ENCODE measurements at places on chromosomes 12 and 14.

DNA sequence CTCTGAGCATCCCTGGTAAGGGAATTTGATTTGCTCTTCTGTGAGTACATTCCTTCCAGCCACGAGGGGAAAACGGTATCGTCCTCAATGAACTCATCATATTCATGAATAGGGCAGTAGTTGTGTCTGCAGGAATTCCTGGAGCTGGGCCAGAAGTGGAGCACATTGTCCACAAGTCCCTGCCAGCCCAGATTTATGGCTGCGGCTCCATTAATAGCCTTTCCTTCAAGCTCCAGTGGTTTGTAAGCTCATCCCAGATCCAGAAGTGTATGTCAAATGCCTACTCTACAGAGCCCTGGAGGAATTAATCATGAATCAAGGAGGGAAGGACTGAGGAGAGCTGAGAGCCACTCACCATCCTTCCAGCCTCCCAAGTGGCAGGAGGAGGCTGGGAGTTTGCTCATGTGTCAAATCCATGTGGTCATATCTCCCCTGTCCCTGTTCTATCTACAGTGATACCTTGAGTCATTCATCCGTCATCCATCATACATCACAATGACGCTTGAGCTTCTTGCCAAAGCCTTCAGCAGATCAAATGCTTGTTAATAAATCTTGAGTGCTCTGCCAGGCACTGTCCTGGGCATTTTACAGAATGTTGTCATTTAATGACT is 65.5 kb downstream of the SVOP start:
- peak; percentile 49 for DNase-seq

DNA sequence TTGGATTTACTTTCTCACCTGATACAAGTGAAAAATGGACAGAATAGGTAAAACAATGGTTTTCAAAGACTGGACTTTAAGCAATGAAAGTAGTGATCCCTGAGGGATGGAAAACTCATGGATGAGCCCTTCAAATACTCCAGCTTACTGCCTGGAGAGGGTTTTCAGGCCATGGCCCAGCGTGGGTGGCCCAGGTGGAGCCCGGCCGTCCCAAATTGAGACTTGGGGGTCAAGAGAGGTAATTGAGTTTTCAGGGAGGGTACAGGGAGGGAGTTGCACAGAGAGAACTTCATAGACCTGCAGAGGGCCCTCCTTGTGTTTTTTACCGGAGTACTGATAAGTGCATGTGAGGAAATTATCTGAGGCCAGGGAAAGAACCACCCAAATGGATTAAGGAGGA is 37.2 kb downstream of the RAN start:
- no peak for DNase-seq

DNA sequence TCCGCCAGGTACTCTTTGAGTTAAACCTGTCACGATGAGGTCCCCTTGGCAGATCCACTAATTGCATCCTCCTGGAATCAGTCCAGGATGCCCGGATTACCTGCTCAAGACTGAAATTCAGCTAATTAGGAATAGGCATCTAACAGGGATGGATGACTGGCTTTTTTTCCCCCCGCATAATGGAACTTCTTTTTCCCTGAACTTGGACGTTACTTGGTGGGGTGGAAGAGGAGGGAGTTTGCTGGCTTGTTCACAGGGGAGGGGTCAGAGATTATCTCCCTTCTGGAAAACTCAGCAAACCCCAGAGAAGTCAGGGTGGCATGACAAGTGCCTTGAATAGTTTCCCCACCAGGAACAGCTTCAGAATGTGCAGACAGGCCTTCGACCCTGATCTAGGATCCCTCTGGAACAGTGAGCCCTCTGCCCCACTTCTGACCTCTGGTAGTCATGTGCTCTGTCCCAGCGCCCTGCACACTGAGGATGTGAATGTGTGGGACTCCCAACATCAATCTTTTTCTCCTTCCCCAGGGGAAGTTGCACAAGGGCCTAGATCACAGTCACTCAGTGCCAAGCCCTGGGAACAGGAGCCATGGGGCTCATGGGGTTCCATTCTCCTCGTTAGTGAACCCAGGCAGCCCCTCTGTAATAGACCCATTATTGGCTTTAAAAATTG is 142.5 kb downstream of the SMOC1 start:
- DNase-seq = no peak

- no peak for DNase-seq
Observed at GRCh38 chr12:27551172-27551840, 27.3 kb downstream of the PPFIBP1 start.

DNA sequence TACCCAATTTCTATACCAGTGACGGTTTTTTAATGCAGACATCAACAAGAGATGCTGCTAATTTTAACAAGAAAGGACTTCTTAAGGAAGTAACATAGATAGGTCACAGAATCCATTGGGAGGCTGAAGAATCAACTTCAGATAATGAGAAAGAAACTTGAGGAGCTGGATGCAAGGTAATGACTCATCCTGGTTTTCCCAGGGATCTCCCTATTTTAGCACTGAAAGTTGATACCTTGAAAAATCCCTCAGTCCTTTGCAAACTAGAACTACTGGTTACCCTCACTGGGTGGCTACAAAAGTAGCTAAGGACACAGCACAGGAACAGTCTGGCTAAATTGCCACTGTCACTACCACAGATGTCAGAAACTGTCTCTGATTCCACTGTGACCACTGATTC is 561.9 kb downstream of the FLRT2 start:
- no peak for DNase-seq

DNA sequence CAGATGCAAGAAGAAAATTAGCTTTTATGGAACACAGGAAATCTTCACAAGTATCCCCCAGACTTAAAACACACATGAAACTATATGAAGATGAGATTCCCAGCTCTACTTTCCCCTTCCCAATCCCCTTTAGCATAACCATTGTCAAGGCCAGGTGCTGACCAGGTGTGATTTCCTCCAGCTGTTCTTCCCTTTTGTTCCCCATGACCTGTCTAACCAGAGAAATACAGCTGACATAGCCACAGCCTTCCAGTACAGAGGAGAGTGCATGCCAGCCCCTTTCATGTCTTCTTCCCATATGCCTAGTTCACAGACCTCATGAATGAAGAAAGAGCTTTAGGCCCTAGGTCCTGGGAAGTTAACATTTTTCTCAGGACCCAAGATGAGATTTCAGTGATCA is 43.5 kb upstream of the FKBP4 start:
- no peak for DNase-seq

DNA sequence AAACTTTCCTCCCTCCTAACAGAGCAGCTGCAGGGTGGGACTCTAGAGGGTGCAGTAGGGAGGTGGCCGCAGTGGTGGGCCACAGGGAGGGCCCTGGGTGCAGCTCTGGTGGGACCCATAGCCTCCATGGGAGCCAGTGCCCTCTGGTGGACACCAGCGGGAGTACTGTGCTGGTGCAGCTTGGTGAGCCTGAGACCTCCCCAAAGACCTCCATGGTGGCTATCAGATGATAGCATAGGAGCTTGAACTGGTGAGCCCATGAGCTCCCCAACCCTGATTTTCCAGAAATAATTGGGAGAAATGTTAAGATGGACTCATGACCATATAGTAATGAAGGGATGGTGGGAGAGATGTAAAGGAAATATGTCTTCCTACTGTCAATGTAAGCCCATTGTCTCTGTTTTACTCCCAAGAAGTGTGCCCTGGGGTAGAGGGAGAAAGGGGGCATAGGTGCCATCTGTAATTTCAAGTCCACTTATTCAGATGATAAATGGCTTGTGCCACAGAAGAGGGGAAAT is 98.7 kb downstream of the GAS2L3 start:
- DNase-seq = peak; percentile 32

DNA sequence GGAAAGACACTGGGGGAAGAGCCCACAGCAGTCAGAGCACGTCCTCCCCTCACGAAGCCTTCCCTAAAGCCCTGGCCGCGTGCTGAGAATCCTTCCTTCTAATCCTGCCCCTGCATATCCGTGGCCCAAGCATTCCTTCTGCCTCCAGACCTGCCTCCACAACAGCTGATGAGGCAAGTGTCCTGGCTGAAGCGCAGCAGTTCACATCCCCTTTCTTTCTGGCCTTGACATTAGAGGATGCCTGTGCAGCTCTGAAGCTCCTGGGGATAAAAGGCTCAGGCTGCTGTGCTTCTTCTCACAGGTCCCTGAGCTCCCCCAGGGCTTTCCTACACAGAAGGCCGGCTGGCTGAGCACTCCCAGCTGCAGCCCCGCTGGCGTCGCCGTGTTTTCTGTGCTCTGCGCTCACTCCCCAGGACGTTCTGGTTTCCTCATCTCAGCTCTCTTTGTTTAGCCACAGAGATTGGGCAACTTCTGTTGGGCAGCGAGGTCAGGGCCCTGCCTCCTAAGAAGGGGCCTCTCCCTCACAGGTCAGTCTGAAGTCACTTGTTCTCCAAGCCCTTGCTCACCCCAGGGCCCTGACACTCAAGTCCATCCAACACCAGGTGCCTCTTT is 45.8 kb downstream of the NINJ2 start:
- no peak for DNase-seq

DNA sequence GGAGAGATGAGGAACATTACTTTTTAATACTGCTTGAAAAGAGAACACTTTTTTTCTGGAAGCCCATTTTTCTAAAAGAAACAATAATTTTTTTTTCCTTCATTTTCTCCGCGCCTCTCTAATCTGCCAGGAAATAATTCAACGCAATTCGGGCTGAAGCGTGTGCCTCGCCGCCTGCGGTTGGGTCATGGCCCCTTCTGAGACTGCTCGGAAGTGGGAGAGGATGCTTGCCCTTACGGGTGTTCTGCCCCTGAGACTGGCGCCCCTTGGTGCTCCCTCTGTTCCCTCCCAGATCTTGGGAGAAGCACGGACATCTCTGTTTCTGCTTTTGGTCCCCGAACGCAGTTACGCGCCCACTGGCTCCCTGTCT is 332 bp upstream of the TBC1D30 start:
- DNase-seq = no peak

DNA sequence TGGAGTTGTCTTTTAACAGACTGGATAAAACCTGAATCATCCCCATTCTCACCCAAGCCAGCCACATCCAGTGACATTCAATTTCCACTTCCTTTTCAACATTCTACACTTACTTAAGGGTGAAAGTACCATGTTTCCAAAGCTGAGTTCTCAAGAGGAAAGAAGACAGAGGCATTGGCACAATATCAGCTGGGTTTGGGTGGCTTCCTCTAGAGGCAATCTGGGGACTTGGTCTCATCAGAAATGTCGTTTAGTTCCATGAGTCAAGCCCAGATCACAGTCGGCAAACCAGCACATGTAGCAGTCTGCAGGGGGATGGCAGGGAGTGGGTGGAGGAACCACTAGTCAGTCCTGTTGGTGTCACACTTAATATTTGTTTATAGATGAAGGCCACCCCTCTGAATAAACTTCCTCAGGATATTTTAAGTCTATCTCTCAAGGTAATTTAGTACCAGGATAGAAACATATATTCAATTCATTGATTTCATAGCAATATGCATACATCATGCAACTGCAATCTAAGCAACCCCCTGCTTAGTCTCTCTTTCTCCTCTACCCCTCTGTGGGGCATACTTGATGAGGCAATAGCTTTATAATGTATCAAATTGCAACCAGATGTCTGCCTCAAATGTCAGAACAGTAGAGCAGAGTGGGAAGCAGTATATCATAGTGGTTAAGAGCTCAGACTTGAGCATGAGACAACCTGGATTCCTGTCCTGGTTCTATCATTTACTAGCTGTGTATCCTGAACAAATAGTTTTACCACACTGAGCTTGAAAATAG is 3.0 kb downstream of the SRRM4 start:
- peak; percentile 52 for DNase-seq

DNA sequence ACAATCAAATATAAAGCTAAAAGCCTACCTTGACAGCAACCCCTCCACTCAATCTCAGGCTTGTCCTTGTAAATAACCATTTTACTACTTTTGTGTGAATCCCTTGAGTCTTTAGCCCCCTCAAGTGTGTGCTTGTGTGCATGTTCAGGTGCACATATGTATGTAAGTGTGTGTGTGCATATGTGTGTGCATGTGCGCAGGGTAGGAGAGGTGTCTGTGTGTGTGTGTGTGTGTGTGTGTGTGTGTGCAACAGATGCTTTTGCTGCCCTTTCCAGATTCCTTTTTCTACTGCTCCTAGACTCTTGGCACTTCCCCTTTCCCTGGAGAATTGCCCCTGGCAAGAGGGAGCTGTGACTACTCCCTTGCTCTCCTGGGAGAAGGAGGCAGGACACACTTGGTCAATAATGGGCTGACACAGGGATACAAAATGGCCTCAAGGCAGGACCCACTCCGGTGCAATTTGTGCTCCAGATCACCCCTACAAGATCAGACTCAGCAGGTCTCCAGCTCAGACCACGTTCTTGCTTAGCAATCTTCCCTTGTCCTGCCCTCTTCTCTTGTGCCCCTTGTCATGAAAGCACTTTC is 73.4 kb downstream of the IFNG start:
- DNase-seq = no peak

GRCh38 chr14:99908653-99909250 is 115.5 kb downstream of the EML1 start:
- DNase-seq = no peak

GRCh38 chr14:74302152-74302628 is 544 bp downstream of the ABCD4 start:
- peak; percentile 56 for DNase-seq

- no peak for DNase-seq
Observed at GRCh38 chr14:72731252-72732020, 162.5 kb downstream of the DPF3 start.

- DNase-seq = no peak
Observed at GRCh38 chr12:120347766-120348165, 20.2 kb upstream of the PLA2G1B start.

DNA sequence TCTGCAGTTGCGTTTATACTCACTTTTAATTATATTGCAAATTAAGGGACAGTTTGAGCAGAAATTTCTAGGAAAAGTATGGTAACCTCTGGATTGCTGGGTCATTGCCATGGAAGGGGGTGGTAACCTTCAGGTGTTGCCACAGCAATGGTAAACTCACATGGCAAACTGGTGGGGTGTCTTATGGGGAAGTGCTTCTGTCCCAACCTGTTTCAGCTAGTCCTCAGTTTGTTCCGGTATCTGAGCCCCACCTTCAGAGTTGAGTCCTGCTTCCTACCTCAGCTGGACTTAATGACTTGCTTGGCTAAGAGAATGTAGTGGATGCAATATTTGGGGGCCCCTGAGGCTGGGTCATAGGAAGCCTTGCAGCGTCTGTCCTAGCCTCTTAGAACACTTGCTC is 7.3 kb upstream of the CLMN start:
- no peak for DNase-seq

DNA sequence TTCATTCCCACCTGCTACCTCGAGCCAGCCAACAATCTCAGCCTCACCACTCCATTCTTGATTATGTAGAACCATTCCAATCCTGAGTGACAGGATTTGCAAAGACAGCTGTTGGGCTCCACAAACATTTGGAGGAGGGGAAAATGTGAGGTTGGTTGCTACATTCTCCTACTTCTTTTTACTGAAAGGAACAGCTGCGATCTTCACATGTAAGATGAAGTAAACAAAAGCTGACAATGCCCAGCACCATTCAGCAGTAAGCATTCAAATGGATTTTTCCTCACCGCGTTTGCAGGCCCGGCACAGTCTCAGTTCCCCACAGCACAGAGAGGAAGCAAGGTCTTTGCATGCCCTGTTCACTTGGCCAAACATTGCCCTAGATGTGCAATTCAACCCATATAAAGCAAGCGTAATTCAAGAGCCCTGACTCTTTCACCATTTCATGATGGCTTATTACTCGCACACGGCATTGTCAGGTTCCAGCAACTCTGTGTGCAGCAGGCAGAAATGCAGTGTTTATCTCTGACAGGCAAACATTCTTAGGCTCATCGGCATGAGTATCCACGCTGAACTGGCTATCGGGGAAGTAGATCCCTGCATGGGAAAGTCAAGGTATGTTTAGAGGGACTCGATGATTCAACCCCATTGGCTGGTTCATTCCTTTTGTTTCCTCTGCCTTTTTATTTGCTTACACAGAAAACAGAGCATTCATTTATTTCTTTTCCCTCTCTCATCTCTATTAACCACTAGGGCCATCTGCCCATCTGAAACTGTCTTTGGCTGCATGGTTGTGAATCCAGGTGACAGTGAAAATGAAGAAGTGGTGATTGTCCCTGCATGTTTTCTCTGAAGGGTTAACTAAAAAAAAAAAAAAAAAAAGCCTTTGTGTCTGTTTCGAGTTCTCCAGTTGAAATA is 236.1 kb upstream of the PLEKHG7 start:
- DNase-seq = no peak
